NCI-H2107 (cell line): ENCODE measurements at places on chromosomes 1 and 21.

DNA sequence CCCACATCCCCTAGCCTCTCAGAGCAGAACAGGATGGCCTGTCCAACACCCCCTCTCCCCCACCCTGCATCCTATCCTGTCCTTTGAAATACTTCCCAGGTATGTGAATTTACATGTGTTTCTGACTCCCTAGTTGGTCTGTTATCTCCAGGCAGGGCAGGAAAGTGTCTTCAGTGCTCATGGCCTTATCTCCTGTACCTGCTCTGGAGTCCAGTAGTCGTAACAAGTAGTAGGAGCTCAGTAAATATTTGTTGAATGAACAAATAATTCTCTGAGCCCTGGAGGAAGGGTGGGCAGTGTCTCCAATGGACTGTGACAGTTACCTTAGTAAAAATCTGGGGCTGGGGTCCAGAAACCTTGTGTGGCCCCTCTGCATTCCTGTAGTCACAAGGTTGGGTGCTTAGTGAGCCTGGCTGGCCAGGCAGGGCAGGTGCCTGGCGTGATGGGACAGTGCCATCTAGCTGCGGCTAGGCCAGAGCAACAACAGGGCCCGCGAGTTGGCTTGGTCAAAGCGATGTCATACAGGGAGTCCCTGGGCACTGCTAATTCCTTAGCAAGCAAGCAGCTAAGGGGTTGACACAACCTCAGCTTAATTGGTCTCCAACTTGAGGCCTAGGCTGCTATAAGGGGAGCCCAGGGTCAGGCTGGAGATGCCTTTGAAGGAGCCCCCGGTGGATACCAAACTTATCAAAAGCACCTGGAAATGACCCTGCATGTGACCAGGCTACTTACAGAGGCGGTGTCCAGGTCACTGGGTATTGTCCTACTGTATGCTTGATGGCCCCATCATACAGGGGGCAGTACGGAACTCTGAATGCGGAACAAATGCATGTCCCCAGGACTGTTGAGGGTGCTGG lies 89.0 kb upstream of the PPM1J start:
- DNase-seq: peak; percentile 78

- no peak for DNase-seq
Measured at GRCh38 chr1:8158995-8159394, 132.9 kb upstream of the ERRFI1 start.

DNA sequence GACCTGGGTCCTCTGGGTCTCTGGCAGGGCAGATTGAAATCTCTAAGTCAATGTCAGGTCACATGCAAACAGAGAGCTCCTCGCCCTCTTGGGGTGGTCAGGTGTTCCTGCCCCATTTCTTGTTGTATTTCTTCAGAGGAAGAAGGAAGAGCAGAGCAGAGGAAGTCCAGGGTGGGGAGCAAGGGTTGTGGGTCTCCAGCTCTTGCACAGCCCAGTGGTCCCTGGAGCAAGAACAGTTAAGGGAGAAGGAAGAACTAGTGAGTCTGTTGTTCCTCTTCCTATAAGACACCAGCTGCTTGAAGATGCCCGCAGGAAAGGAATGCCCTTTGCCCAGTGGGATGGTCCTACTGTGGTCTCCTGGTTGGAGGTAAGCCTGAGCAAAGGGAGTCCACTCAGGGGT lies 26.3 kb downstream of the MYOG start:
- DNase-seq: no peak

- DNase-seq: peak; percentile 37
Measured at GRCh38 chr1:197367627-197368026, 99.6 kb downstream of the CRB1 start.

- no peak for DNase-seq
Measured at GRCh38 chr1:159250638-159251216, 46.1 kb downstream of the ACKR1 start.

- DNase-seq: peak; percentile 64
Measured at GRCh38 chr1:165367375-165367993, 11.0 kb upstream of the LMX1A start.

DNA sequence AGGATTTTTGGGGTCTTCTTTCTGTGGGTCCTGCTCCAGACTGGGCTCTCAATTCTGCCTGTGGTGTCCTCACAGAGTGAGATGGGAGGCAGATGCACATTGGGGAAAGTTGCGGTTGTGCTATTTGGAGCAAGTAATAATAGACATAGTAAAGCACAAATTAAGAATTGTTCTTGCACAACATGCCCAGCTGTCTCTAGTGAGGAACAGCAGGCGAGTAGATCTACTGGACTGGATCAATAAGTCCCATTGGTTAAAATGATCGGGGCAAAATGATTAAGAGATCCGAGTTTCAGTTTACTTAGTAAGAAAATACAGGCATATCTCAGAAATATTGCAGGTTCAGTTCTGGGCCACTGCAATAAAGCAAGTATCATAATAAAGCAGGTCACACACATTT lies 448.3 kb upstream of the PROX1 start:
- no peak for DNase-seq

- DNase-seq: no peak
Measured at GRCh38 chr1:6580119-6580592, 362 bp downstream of the ZBTB48 start.

DNA sequence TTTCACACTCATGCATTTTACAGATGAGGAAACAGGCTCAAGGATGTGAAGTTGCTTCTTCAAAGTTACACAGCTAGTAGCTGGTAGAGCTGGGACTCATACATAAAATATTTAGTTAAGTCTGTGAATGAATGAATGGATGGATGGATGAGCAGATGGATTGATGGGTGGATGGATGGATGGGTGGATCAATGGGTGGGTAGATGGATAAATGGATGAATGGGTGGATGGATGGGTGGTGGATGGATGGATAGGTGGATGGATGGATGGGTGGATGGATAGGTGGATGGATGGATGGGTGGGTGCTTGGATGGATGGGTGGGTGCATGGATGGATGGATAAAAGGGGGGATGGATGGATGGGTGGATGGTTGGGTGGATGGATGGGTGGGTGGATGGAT lies 240.9 kb downstream of the GRIK3 start:
- no peak for DNase-seq

GRCh38 chr1:34477632-34478141 lies 277.2 kb upstream of the GJB5 start:
- DNase-seq: no peak

DNA sequence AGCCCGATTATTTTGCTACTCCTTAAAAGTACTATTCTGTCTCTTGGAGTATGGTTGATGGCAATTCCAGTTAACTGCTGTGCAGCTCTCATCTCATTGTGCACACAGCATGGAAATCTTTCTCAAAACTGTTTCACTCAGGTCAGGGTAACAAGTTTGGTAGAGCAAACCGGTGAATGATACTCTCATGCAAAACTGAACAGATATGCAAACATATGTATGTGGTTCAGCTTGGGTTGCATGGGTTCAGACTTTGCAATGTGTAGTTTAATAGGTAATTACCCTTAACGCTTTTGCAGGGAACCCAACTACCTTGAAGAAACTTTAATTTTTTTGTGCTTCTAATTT lies 2.2 kb downstream of the GADD45A start:
- DNase-seq: no peak

GRCh38 chr1:53079251-53079650 lies 17.2 kb downstream of the PODN start:
- DNase-seq: no peak

DNA sequence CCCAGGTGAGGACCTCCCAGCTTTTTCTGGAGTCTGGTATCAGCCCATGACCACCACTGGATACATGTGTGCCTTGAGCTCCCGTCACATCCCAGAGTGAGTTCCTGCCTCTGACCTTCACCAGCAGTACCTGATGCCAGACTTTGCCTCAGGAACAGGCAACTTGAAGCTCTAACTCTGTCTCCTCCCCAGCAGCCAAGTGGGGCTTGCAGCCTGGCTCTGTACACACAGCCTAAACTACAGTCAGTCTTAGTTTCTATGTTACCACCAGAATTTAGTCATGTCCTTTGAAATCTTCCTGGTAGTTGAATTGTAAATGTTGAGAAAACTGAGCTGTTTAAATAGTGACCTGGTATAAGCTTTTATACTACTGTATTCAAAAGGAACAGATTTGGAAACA lies 206.5 kb downstream of the LRRC40 start:
- no peak for DNase-seq

- DNase-seq: no peak
Measured at GRCh38 chr1:229105109-229105508, 165.8 kb upstream of the RAB4A start.

- no peak for DNase-seq
Measured at GRCh38 chr1:198811449-198811848, 172.6 kb downstream of the PTPRC start.
